Hepatic stellate cell (primary cell): ENCODE measurements at places on chromosomes 11 and 22.

GRCh38 chr11:99932684-99933083 lies 754.4 kb upstream of the ARHGAP42 start:
- no peak for DNase-seq

DNA sequence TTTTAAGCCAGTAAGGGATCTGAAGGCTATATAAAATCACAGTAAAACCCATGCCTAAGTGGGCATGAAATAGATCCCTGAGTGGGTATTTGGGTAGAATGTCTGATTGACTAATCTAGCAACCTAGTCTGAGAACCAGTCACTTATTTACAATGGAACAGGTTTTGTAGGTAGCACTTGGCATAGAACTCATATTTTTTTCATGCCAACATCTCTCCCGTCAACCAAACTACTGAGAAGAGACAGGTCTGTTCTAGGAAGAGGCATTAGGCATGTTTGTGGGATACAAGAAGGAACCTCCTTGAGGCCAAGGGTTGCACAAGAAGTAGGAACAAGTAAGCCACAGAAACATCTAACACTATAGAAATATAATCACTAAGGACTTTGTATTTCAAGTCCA lies 840.4 kb upstream of the TENM4 start:
- DNase-seq: no peak

DNA sequence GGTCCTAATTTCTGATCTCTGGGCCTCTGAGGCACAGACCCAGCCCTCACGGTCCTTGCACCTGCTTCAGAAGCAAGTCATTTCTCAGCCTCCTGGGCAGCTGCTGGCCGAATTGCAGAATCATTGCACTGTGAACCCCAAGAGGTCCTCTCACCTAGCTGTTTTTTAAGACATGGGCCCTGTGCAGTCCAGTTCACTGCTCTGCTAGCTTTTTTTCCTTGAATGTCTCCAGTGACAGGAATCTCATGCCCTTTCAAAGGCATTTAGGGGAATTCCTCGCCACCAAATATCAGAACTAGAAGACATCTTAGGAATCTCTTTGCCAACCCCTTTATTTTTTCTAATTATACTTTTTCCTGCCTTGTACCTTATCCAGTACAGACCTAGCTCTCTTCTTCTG lies 35.6 kb upstream of the TP53I11 start:
- no peak for DNase-seq

- DNase-seq: no peak
Measured at GRCh38 chr11:115503083-115503885, 931 bp downstream of the CADM1 start.

- DNase-seq: peak; percentile 43
Measured at GRCh38 chr11:57513911-57514537, 1.5 kb downstream of the SLC43A1 start.

DNA sequence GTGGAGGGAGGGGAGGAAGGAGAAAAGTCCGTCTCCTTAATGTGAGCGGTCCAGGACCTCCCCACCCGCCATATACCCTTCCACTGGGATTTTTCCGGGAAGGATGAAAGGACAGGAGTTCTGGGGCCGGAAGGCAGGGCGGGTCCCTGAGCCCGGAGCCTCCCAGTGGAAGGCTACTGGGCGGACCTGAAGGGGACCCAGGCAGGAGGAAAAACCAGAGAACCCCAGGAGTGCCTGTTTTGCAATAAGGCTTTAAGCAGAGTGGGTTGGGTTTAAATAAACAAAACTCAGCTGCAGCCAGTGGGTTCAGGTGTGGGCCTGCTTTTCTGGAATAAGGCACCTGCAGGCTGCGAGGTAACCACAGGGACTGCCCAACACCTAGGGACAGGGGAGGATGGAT lies 1.7 kb upstream of the CELSR1 start:
- DNase-seq: no peak

- no peak for DNase-seq
Measured at GRCh38 chr11:72100462-72100861, 2.6 kb downstream of the LAMTOR1 start.

DNA sequence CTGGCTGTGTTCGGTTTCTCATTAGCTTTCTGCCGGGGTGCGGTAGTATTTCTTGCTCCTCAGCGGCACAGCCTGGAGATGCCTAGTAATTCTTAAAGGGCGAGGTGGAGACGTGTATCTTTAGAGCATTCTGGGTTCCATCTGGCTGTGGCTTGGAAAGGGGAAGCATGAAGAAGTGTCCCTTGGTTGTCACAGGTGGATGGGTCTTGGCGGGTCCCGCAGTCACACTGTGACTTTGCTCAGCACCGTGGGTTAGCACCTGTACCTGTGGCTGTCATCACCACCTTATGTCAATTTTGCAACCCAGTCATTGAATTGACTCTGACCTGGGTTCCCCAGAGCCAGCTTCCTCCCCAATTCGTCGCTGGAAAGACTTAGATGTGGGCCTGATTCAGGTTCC lies 57.6 kb downstream of the MIAT start:
- DNase-seq: no peak

- DNase-seq: peak; percentile 31
Measured at GRCh38 chr11:10599388-10600175, 31.1 kb upstream of the LYVE1 start.

DNA sequence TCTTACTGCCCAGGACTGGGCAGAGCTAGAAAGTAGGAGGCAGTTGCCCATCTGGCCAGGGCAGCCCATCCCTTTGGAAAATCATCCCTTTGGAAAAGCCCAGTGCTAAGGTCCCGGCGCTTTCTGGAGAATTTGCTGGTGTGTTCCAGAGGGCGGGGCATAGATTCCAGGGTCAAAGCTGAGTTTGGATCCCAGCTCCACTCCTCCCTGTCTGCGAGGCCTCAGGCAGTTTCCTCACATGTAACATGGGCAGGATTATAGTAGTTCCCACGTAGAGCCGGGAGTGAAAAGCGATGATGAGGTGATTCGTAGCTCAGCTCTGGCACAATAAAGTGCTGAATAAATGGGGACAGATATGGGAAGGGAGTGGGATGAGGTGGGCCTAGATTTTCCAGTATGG lies 31.4 kb upstream of the LRRC10B start:
- no peak for DNase-seq

DNA sequence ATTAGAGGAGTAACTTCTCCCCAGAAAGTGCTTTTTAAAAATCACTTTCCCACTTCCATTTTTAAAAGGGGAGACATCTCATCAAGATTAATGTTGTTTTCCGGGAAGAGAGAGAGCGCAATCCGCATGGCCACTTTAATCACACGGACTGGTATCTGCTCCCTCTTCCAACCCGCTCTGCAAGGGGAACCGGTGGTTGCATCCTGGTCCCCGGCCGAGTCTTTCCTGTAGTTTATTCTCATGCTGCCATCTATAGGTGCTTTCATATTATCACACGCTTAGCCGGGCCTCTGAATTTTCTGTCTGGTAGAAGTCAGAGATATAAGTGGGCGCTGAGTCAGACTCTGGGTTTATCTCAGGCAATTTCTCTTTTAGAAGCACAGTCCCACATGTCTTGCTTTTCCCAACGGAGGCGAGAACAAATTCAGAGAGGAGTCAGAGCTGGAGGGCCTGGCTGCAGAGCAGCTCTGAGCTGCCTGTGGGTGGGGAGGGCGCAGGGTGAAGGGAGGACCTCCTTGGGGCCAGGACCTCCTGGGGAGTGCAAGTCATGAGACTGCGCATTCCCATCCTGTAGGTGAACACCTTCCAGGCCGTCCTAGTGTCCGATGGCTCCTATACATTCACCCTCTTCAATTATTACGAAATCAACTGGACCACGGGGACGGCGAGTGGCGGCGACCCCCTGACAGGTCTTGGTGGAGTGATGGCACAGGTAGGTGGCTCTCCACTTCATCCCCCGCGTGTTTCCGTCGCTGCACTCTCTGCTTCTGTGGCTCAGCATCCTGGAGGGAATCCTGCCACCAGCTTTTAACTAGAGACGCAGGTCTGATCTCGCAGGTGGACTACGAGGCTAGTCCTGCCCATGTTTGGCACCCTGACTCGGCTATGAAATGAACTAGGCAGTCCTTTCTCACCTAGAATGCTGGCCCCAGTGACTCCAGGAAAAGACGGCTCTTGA lies 11.7 kb downstream of the TECTA start:
- DNase-seq: peak; percentile 69

DNA sequence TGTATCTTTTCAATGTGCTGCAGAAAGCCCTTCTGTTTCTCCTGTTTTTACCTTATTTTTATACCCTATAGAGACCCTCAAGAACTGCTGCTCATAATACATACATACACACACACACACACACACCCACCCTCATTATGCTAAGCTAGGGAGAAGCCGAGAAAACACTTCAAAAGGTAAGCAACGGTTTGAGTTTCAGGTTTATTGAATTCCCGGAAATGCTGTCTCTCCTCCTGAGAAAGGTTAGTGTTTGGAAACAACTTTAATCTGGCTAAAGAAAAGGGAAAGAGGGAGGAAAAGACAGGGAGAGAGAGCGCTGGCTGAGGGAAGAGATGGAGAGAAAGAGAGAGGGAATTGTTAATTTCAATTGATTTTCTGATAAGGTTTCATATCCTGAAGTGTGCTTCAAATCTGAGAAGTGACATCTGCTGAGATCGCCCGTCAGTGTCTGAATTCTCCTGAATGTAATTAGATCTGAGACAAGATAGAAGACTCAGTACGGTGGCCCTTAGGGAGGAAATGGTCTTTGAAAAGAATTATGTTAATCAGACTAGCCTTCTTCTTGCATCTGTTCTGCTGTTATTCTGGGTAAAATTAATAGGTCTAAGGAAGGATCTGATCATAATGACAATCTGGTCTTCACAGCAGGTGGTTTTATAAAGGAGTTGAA lies 169.1 kb downstream of the NXPE2 start:
- DNase-seq: no peak

DNA sequence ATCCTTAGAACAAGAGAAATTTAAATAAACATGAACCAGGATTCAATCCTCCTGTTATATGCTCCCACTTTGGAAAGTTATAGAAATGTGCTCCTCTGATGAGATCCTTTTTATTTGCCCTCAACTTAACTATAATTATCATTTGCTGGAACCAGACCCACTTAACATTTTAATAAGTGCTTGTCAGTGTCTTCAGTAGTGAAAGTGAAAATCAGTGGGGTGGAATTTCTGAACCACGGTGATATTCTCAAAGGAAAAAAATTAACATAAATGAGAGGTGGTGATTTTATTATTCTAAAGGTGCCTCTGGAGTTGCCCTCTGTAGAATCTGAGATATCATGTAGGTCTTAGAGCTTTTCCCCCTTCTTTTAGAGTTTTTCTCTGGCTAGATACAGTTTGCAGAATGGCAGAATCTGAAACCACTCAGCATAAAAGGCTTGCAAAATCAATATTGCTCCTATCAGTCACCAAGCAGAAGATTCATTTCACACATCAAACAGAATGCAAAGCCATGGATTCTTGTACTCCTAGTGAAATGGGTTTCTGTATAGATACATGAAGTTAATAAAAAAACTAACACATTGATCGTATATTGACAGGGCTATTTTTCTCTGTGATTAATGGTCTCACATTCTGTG lies 213.2 kb downstream of the LUZP2 start:
- DNase-seq: no peak

- no peak for DNase-seq
Measured at GRCh38 chr22:47622541-47622940, 860.1 kb downstream of the TBC1D22A start.

- DNase-seq: peak; percentile 50
Measured at GRCh38 chr11:44309478-44310205, at the start of gene ALX4. Gene ALX4 (minus strand): TSS chr11:44310139. CDS start chr11:44310062, 77 bp downstream.

- DNase-seq: no peak
Measured at GRCh38 chr22:33538277-33538885, 381.9 kb downstream of the LARGE1 start.

DNA sequence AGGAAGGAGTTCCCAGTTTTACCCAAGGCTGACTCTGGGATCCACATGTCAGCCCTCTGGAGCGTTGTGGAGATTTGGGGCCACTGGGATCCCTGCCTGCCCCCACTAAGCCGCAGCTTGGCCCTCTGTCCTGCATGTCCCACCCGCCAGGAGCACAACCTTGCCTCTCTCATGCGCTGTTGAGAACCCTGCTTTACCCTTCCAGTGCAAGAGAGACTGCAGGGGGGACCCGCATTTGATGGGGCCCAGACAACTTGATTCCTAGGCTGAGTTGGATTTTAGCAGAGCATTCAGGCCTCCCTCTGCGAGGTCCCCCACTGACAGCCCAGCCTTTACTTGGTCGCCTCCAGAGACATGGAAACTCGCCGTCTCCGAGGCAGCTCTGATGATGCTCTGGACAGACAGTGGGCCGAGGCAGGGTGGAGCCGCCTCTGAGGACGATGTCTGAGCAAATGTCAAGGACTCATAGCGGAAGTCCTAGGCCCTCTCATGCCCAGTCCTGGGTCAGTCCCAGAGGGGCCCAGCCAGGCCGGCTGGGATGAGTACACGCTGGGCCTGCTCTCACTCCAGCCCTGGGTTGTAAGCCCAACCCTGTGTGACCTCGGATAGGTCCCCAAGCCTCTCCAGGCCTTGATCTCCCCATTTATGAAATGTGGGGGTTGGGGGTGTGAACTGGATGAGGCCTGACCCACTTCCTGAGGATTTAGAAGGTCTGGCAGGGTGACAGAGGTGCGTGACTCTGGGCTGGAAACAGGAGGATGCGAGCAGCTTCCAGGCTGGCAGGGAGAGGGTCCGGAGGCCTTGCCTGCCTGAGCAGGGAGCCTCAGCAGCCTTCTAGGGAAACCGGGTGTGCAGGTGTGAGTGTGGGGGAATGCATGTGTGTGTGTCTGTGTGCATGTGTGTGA lies 630 bp downstream of the CD5 start:
- DNase-seq: no peak

GRCh38 chr11:47524291-47524874 lies 28.5 kb downstream of the CELF1 start:
- DNase-seq: no peak

- DNase-seq: peak; percentile 83
Measured at GRCh38 chr11:2928605-2929530, at the start of gene PHLDA2. Gene PHLDA2 (minus strand): TSS chr11:2929420. CDS start chr11:2929364, 56 bp downstream.

- no peak for DNase-seq
Measured at GRCh38 chr22:31119026-31119717, 3.6 kb upstream of the INPP5J start.

- DNase-seq: no peak
Measured at GRCh38 chr11:70155386-70155785, 47.7 kb upstream of the FADD start.

DNA sequence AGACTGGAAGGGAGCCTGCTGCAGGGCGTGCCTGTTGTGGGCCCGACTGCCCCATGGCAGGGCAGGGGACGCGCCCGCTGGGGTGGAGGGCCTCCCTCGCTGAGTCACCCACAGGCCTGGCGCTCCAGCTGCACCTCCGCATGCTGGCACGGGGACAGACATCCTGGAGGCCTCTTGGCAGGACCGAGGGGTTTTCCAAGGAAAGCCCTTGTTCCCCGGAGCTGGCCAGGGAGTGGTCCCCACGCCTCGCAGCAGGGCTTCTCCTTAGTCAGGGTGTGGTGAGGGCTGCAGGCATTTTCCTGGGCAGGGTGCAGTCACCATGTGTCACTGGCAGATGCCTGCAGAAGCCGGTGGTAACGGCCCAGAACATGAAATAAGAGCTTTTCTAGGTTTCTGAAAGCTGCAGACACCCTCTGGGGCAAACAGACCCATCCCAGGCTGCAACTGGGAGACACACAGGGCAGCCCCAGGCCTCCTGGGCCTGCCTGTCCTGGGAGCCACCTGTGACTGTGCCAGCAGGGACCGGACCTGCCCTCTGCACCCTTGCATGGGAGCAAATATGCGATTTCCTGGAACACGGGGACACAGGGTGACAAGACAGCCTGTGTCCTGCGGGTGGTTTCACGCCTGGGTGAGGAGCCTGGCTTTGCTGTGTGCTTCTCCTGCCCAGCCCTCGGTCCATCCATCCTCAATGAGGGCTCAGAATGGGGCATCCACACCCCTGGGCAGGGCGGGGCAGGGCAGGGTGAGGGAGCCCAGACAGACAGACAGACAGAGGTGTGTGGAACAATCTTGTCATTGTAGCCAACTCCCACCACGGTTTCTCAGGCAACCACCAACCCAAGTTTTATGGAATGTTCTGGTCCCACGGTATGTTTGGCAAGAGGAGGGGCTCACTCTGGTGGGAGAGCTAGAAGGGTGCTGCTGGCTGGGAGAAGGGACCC lies 43.2 kb upstream of the FADD start:
- no peak for DNase-seq
